Stimulated activated naive CD4-positive, alpha-beta T cell treated with Interleukin-2 at 50 U/mL for 16 hours (primary cell): ENCODE measurements at places on chromosomes 5 and 9.

DNA sequence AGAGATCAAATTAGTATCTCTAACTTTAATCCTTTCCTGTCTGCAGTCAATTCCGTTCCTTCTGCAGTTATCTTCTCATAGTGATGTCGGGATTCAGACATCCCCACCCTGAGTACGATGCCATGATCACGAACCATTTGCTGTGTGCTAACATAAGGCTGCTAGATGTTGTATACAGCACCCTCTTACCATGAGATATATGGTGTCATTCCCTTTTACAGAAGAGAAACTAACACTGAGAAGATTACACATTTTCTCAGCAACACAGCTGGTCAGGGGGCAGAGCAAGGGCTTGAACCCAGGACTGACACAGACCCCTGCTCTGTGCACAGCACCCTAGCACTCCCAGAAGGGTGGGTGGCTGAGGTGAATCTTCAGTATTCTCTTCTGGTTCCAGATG, 46.9 kb upstream of the HSD17B4 start:
- DNase-seq = no peak

DNA sequence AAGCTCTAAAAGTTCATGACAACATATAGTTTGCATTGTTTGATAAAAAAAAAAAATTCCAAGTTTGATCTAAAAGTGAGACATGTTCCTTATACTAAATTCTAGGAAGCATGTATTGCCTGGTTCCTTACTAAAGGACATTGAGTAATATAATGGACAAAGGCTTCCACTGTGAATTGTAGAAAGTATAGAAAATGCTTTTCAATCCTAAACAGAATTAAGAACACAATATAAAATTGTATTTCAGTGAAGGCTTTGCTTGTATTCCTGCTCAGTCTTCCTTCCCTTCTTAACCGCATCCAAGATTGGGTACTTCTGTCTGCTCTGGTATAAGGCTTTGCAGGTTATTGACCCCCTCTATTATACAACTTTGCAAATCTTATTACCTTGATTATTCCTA, 2.4 kb downstream of the RECK start:
- DNase-seq = no peak

DNA sequence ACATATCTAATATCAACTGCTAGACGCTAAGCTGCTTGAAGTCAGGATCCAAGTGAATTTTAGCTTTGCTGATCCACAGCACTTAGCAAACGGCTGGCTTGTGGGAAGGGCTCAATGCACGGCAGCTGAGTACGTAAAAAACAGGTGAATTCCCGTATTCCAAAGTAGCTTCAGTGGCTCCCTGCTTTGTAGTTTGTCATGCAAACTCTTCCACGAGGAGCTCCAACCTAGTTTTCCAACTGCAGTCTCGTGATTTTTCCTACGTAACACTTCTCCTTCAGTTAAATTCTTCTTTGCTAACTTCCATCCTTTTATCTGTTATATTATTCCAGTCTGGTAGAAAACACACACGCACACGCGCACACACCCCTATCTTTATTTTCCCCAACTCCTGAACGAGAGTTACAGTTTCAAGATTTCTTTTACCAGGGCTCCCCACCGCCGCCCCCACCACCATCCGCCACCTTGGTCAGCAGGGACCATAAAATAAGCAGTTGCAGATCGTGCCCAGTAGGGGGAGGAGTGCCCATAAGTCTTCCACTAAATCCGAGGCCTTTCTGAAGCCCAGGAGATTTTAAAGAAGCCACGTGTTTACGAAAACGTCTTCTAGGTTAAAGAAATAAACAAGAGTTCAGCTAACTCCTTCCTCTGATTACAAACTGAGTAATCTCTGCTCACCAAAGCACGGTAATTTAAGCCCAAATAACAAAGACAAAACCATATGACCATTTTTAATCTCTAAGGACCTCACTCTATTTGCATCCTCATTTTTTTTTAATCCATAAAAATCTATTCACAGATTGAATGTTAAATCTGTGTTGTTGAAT, 34.8 kb upstream of the TRIO start:
- no peak for DNase-seq

GRCh38 chr5:109739741-109740728, 50.3 kb downstream of the MAN2A1 start:
- DNase-seq = no peak

- DNase-seq = no peak
These were observed 250.9 kb downstream of the ADGRV1 start for GRCh38 chr5:90809311-90810056.

DNA sequence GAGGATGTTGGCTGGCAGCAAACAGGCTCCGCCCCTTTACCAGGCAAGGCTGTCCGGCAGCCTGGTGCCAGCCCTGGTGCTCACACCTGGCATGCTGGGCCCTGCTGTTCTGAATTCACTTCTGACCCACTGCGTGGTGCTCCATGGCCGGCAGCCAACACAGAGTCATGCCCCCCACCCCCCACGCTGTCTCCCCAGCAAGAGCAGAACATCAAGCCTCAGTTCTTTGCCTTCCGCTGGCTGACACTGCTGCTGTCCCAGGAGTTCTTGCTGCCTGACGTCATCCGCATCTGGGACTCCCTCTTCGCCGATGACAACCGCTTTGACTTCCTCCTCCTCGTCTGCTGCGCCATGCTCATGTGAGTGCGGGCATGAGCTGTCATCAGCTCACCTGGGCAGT, 12.6 kb upstream of the ENDOG start:
- DNase-seq = no peak

- DNase-seq = no peak
These were observed 158.0 kb downstream of the CDK5RAP2 start for GRCh38 chr9:120421977-120422376.

DNA sequence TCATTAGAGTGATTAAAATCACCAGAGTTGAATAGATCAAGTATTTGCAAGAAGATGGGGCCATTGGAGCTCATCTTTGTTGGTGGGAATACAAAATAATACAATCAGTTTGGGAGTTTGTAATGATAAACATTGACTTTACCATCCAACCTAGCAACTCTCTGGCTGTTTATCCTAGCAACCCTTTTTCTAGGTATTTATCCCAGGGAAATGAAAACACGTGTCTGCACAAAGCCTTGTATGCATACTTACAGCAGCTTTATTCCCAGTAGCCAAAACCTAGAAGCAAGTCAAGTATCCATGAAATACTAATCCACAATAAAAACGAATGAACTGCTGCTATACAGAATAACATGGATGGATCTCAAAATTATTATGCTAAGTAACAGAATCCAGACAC, 152.7 kb upstream of the DAB2 start:
- no peak for DNase-seq

DNA sequence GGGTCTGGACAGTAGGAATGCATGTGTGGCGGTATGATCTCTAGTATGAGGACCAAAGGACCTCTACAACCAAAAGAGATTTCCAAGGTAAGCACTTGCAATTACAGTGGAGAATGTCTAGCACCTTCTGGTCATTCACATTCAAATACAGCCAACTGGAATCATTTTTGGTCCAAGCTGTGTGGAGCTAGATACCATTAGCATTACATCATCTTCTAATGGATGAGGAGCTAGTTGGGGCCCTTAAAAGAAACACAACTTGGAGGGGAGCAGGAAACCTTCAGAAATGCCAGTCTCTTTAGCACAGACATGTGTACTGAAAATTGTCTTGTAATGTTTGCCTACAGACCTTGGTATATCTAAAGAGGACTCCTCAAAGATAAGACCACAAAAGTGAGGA, 244.7 kb downstream of the BNC2 start:
- DNase-seq = no peak

- DNase-seq = no peak
These were observed 930.3 kb upstream of the C9orf72 start for GRCh38 chr9:28503573-28503972.

- no peak for DNase-seq
These were observed 321.0 kb upstream of the TRPC7 start for GRCh38 chr5:136686192-136686872.

- peak; percentile 42 for DNase-seq
These were observed 21.1 kb upstream of the TERT start for GRCh38 chr5:1315709-1316587.

DNA sequence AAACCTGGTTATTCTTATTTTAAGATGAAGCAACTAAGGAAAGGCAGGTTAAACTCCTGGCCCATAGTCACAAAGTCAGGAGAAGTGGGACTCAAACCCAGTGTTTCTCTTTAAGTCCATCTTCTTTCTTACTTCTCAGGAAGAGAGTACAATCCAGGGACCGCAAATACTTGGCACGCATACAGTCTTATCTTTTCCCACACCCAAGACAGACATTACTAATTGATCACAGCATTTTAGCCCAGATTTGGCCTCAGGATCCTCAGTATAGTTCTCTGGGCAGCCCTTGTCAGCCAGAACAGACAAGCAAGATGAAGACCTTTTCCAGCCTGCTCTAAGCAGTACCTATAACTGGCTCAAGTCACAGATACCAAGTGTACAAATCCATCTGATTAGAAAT, 125.5 kb upstream of the RAI14 start:
- DNase-seq = no peak

DNA sequence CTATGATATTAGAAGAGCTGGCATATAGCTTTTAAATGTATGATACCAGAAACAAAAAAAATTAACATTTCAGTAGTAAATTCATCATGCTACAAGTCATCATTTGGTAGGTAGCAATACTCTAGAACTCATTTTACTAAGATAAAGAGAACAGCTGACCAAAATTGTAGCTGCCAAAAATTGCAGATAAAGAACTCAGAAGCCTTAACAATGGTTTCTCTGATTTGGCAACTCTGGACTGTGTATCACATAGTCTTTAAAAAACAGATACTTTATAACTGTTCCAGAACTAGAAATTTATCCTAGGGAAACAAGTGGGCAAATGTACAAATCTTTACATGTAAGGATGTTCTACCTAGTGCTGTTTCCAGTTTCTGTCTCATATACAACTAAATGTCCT, 33.9 kb downstream of the ZFR start:
- DNase-seq = no peak

- DNase-seq = no peak
These were observed 80.8 kb downstream of the SNCAIP start for GRCh38 chr5:122392824-122393223.

DNA sequence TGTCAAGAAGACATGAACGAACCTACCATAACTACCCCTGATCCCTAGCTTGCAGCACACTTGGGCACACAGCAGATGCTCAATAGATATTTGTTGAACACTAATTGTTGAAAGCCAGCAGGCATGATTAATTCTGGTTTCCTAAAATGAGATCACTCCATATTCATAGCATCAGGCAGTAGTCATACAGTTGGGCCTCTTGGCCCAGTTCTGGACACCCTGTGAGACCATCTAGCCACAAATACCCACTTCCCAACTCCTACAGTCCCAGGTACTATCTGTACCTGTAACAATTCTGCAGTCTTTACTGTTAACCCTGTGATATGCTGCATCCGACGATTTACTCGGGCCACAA, 24.2 kb downstream of the P4HA2 start:
- no peak for DNase-seq

- no peak for DNase-seq
These were observed 33.5 kb downstream of the GNA14 start for GRCh38 chr9:77614645-77615044.
